Camera-type eye (tissue), 1 donor: ENCODE measurements at places on chromosomes 2 and 18. TPM values are rescaled to one million over a fixed set of nuclear protein-coding genes. Genes with fewer than 3 reads are reported as not detected.

IL36RN gene
- 0.22 TPM for total RNA-seq

ORC2 gene
- total RNA-seq = 28.0 TPM

POTEE gene
- total RNA-seq = not detected

GCG gene
- total RNA-seq = 0.99 TPM

FZD7 gene
- total RNA-seq = 31.8 TPM

SLC14A1 gene
- 7.1 TPM for total RNA-seq

DNAJC5G gene
- not detected for total RNA-seq

PCARE gene
- 57.0 TPM for total RNA-seq

TUBA4B gene
- not detected for total RNA-seq

LCT gene
- not detected for total RNA-seq

PARD3B gene
- total RNA-seq = 36.2 TPM

SLC9A2 gene
- total RNA-seq = 0.49 TPM

SGPP2 gene
- 2.0 TPM for total RNA-seq

TXNDC9 gene
- total RNA-seq = 50.7 TPM

RAPGEF4 gene
- 29.5 TPM for total RNA-seq

WNT10A gene
- total RNA-seq = 8.1 TPM

RAB6C gene
- 0.44 TPM for total RNA-seq

CIAO1 gene
- 106 TPM for total RNA-seq

INPP5D gene
- total RNA-seq = 8.0 TPM

VWC2L gene
- total RNA-seq = 11.5 TPM

DLGAP1 gene
- total RNA-seq = 25.9 TPM

EML6 gene
- 11.4 TPM for total RNA-seq

WDR75 gene
- total RNA-seq = 66.4 TPM

CFAP53 gene
- total RNA-seq = 1.2 TPM

TLX2 gene
- 0.93 TPM for total RNA-seq

KCNIP3 gene
- total RNA-seq = 11.3 TPM
